Activated CD4-positive, alpha-beta T cell treated with anti-CD3 and anti-CD28 coated beads for 48 hours (primary cell): ENCODE measurements at places on chromosomes 13 and 19.

GRCh38 chr19:9427941-9428340 is 7.4 kb downstream of the ZNF266 start:
- DNase-seq = no peak

- DNase-seq = no peak
These were observed 164.9 kb downstream of the DLEU7 start for GRCh38 chr13:50678464-50679162.

DNA sequence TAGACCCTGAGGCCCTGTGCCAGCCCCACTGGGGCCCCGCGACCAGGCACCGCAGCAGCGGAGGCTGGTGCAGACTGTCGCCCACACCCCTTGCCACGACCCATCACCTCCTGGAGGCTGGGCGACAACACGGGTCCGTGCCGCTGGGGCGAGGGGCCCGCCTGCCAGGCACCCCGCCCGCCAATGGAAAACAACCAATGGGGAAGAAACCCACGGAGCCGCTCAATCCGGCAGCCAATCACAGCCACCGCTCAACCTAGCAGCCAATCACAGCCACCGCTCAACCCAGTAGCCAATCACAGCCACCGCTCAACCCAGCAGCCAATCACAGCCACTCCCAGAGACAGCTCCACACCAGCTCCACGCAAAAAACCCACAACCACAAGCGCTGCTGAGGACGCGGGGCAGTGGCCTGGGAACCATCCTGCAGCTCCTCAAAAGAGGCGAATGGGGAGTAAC is 29.7 kb downstream of the GPX4 start:
- peak; percentile 90 for DNase-seq

GRCh38 chr13:55577847-55578210 is 1562.9 kb upstream of the PRR20A start:
- DNase-seq = no peak

DNA sequence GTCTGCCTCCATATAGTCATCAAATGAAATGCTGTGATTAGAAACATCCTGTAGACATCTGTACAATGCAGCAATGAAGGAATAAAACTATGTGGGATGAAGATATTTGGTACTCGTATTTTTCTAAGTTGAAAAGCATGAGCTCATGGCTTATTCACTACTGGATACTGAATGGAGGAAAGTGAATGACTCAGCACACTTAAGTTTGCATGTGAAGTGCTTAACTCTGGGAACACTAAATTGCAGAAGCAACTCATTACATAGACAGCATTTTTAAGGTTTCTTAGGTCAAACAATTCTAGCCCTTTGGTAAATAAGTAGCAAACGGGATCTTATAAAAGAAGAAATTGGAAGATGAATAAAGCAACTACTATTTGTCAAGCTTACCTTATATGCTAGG is 429.0 kb upstream of the MIR17HG start:
- no peak for DNase-seq

GRCh38 chr19:35562336-35562735 is 1.1 kb downstream of the ATP4A start:
- no peak for DNase-seq

GRCh38 chr19:28987177-28987576 is 225.8 kb downstream of the UQCRFS1 start:
- DNase-seq = no peak

GRCh38 chr19:37484406-37485168 is 15.4 kb downstream of the ZNF570 start:
- no peak for DNase-seq

GRCh38 chr13:48121733-48122132 is 26.8 kb upstream of the MED4 start:
- DNase-seq = no peak

DNA sequence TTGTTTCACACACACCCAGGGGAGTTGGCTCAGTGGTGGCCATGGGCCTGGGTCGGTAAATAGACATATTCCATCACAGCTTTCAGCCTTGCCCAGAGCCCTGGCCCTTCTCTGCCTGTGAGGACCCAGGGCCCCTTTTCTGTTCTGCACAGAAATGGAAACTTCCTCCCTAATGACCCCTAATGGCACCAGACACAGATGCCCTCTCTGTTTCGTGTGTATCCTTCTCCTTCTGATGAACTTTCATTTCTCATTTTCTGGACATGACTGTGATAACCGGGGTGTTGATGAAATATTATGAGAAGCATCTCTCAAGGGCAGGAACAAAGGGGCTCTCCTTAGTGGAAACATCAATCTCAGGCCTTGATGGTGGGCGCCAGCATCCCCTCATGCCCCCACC is 12.8 kb downstream of the LILRA1 start:
- no peak for DNase-seq

DNA sequence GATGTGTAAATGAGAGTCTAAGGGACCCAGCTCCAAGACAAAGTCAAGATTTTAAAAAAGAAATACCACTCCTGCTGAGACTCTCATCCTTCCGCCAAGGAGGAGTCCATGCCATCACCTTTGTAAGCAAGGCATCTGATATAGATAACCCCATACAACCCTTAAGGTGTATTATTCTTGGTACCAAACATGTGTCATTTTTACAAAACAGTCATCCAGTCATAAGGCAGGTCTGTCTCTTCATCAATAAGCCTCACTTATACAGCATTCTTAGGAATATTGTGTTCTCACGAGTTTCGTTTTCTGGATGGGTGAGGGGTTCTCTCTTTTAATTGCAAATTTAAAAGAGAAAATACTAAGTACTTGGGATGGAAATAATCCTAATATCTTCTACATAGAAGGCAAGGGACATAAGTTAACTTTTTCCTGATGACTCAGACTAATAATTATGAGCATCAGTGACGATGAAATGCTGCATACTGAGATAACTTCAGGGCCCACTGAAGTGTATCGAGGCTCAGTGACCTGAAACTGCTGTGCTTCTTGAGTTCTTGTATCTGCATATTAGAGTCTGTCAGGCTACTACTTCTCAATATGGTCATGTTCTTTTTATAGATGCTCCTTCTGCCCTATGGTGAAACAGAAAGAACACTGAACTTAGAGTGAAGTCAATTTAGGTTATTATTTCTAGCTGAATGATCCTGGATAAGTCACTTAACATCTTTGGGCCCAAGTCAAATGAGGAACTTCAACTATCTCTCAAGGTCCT is 166.6 kb downstream of the KLF12 start:
- DNase-seq = no peak

DNA sequence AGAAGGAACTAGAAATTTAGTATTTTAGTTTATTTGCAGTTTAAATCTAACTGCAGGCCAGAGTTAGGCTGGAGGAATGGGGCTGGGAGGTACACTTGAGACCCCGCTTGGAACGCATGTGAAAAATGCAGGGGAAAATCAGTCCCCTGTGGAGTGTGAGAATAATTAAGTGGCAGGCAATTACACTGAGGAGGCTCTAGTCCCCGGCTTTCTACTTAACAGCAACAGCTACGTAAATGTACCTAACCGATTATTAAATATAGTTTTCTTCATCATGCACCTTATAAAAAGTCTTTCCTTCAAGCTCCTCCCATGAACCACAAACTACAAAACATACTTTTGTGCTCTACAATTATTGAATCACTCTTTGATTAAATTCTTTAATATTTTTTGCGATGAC is 804 bp downstream of the ZNF708 start:
- no peak for DNase-seq

DNA sequence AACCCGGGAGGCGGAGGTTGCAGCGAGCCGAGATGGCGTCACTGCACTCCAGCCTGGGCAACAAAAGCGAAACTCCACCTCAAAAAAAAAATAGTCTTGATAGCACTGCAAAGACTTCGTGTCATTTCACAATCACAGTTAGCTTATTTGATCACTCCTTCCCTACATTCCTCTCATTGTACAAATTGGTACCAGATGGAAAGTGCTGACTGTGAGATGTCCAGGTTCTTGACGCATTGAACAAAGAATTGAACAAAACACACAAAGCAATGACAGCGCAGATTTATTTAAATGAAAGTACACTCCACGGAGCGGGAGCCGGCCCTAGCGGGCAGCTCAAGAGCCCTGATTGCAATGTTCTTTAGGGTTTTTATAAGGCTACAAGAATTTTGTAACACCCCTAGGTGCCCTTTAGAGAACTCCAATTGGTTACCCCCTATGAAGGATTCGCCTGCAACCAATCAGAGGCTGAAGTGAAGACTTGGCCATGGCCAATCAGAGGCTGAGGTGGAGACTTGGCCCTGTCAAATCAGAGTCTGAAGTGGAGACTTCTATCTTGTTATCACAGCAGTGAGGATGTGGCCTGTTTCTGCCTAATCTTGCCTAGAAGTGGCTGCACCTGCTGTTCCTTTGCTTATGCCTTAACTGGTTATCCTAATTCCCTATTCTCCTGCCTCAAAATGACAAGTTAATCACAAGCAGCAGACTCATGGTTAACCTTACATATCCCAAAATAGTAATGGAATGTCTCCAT is 16.7 kb downstream of the ZNF556 start:
- DNase-seq = no peak

DNA sequence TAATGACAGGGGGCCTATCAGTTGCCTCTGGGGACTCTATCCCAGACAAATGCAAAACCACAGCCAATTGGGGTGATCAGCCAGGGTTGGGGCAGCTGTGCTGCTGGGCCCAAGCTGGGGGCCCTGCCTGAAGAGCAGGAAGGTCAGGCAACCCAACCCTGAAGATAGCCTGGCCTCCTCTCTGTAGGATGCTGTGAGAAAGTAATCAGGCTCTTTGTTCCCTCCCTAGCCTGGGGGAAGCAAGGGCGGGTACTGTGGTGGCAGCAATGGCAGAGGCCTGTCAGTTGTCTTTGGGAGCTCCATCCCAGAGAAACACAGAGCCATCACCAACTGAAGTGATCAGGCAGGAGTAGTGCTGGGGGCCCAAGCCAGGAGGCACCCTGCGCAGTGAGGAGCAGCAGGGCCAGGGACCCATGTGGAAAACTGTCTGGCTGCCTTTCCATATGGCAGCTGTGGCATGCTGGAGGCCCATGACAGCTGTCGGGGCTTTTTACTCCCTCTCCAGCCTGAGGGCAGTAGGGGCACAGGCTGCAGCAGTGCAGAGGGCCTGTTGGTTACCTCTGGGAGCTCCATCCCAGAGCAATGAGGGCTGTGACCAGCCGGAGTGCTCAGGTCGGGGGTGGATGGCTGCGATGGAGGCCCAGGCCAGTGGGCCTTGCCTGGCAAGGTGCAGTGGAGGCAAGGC is 73.6 kb upstream of the ATP12A start:
- DNase-seq = no peak

DNA sequence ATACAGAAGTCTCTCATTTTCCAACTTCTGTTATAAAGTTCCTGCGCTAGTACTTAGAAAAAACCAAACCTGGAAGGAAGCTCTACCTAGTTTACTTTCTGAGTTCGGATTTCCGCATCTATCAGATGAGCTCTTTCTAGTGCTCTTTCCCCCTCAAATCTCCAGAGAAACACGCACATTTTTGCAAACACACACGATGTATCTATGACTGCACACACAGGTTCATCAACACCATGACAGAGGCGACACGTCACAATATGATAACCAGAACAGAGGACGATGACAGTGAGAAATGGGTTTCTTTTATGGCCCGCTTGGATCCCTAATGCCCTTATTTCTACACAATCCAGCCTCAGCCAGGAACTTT is 629 bp upstream of the LRRC63 start:
- DNase-seq = peak; percentile 41

DNA sequence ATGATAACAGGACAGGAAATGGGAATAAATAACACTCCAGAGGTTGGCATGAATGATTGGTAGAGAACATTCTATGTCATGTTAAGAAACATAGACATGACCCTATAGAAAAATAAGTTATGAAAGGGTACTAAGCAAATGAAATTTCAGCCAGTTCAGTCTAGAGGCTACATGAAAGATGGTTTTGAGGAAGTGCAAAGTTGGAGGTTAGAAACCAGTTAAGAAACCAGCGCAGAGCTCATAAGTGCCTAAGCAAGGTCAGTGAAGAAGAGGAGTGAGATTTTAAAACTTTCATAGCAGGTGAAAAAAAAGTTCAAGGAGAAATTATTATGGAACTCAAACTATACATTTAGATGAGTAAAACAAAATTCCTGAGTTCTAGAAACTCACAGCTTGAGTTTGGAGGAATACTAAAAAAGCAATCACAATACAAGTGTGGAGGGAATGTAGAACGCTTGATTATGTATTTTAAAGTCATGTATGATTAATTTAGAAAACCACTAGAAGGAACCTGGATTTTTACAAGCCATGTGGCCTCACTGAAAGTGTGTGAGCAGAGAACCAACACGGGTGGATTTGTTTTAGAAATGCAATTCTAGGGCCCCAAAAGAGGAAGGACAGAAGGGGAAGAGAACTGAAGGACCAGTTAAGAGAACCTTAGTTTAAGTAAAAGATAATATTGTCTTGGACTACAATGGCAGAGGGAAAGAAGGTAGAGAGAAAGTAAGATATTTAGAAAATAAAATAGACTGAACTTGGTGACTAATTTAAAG is 162.4 kb downstream of the PCDH20 start:
- DNase-seq = no peak

DNA sequence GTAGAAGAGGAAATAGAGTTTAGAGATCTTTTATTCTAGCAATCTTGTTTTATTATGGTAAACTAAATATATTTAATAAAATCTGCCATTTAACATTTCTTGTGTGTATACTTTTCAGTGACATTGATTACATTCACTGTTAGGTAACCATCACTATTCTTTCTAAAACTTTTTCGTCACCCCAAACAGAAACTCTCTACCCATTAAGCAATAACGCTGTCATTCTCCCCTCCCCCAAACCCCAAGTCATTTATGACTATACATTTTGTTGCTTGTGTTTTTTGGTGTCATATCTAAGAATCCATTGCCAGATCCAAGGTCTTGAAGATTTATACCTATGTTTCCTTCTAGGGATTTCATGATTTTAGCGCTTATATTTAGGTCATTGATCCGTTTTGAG is 10.6 kb downstream of the URI1 start:
- DNase-seq = no peak

DNA sequence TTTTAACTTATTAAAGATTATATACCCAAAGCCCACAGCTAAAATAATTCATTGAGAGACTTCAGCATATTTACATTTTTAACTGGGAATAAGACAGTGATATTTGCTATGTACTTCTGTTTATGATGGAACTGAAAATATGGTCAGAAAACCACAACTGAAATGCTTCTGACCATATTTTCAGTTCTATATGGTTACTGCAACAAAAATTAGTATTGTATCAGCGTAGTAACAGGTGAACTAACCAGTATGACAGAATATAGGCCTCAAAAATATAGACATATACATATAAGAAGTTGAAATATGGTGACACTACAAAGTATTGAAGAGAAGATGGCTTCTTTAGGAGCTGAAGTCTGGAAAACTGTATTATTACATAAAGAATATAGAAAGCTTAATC is 857.4 kb downstream of the OLFM4 start:
- no peak for DNase-seq

DNA sequence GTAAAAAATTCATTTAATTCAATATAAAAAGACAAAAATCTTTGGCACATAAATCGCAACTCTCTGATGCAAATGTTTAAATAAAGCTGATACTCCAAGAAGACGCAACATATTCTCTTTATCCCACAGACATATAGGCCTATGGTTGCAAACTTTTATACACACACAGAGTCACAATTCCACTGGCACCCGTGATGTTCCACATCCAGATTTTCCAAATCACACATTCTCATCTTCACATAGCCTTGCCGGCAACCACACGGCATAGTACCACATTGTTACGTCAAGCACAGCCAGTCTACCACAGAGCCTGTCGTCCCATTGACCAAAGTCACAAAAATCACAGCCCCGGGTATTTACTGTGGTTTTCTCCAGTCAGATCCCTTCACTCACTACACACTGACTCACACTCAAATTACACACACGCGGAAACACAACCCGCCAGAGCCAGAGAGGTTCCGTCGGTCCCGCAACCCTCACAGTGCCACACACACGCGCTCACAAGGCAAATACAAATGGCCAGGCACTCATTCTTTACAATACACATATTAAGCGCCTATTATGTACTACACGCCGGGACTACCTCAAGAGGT is 546 bp upstream of the ZNF546 start:
- DNase-seq = peak; percentile 60
